ENCODE measurements at places on chromosomes 3 and 15. TPM values are rescaled to one million over a fixed set of nuclear protein-coding genes. Genes with fewer than 3 reads are reported as not detected.

GRCh38 chr3:187210545-187211327, 13.4 kb downstream of the RTP1 start:
- no peak for DNase-seq

- no peak for DNase-seq
Observed at GRCh38 chr15:91909574-91909973, 56.1 kb downstream of the SLCO3A1 start.

- no peak for DNase-seq
Observed at GRCh38 chr3:68808563-68808962, 123.8 kb downstream of the TAFA4 start.

DNA sequence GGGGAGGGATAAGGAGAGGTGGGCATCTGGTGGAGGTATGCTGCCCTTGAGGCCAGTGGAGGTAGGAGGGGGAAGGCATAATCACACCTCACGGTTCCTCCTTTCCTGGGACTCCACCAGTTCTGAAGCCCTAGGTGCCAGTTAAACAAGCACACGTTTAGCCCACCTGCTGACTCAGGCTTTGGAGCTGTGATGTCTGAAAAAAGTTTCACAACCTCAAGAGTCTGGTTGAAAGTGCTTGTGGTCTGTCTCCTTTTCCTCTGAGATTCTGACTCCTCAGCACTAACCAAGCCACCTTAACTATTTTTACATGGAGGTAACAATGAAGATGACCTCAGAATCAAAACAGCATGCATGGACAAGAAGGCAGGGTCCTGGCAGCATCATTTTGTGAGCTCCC, 23.0 kb downstream of the HPS3 start:
- no peak for DNase-seq

GRCh38 chr15:37040072-37040742, 60.1 kb downstream of the MEIS2 start:
- DNase-seq: no peak

- no peak for DNase-seq
Observed at GRCh38 chr3:172012775-172013174, 26.6 kb upstream of the FNDC3B start.

DNA sequence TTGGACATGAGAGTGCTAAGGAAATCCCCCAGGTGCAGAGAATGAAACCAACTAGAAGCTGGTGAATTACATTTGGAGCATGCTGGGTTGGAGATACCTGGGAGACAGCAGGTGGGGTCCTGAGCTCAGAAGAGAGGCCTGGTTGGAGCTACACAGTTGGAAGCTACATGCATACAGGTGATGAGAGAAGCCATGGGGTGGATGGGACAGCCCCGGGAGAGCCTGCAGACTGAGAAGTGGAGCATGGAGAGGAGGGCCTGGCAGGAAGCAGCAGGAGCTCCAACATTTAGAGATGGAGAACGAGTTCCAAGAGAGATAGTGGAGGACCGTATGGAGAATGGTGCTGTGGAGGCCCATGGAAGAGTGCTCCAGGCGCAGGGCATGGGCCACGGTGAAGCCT, 10.2 kb downstream of the PAQR5 start:
- no peak for DNase-seq

DNA sequence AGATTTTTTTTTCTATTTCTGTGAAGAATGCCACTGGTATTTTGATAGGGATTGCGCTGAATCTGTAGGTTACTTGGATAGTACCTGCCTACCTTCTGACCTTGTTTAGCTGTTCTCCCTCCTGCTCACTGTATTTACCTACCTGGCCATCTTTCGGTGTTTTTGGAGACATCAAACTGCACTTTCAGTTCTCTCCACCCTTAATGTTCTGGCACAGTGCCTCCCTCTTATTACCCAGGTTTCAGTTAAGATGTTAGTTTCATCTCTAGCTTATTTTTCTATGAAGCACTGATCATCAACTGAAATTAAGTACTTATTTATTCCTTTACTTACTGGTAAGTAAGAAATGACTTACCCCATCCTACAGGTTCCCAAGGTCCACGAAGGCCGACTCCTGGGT, 74.4 kb upstream of the KLHL25 start:
- DNase-seq: no peak

DNA sequence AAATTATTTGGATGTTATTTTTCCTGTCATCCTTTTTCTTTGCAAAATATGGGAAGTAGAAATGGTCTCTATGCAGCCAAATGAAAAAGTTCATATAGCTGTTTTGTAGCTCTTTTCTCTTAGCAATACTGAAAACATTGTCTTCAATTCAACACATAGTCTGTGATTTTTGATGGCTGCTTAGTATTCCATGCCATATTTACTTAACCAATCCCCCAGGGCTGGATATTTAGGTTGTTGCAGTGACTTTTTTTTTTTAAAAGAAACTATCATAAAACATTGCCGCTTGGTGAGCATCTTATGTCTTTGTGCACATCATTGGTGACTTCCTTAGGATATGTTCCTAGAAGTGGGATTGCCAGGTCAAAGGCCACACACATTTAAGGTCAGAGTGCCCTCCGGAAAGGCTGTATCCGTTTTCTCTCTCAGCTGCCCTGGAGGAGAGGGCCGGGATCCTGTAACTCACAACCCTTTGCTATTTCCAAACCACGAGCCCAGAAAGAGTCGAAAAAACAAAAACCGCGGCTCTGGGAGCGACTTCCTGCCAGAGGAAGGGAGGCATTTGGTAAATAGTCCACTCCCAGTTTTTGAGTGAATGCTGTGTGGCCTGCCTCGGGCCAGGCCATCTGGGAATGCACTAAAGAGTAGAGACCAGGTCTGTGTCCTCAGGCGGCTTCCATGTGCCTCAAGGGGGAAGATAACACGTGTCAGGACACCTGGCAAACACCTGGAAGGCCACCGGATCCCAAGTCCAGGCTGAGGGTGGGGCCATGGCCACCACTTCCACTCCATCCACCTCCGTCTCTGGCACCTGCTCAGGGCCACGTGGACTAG, 41.9 kb downstream of the SMAD6 start:
- DNase-seq: no peak

LMAN1L gene
- total RNA-seq: not detected

FOXL2 gene
- 0.07 TPM for total RNA-seq

GRCh38 chr3:167650459-167650858, 3.3 kb downstream of the WDR49 start:
- DNase-seq: no peak

CDHR4 gene
- total RNA-seq: not detected

GRCh38 chr3:155676252-155676981, 68.5 kb downstream of the PLCH1 start:
- no peak for DNase-seq

DNA sequence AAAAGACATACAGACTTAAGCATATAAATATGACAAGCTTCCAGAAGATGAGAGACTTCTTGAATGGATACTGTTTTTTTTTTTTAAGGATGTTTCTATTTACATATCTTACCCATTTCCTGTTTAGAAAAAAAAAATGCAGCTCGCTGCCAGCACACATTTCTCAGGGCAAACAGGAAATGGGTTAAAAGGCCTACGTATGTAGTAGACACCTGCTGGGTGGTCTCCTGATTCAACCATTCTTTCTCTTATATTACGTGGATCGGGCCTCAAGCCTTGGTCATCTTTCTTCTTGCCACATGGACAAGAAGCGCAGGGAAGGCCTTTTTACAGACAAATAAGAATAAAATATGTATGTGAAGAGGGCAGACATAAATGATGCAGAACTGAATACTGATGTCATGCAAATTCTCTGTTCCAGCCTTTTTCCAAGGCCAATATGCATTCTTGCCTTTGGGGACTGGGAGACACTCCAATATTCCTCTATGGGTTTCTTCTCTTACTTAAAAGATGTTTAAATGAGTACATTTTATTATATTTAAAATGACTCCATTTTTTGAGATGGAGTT, 35.0 kb upstream of the TJP1 start:
- no peak for DNase-seq

EPHB1 gene
- 0.78 TPM for total RNA-seq

WNT7A gene
- total RNA-seq: not detected

GRCh38 chr3:130491431-130491830, 25.5 kb upstream of the COL6A6 start:
- DNase-seq: no peak

PRSS50 gene
- not detected for total RNA-seq

SMCO1 gene
- not detected for total RNA-seq

DNA sequence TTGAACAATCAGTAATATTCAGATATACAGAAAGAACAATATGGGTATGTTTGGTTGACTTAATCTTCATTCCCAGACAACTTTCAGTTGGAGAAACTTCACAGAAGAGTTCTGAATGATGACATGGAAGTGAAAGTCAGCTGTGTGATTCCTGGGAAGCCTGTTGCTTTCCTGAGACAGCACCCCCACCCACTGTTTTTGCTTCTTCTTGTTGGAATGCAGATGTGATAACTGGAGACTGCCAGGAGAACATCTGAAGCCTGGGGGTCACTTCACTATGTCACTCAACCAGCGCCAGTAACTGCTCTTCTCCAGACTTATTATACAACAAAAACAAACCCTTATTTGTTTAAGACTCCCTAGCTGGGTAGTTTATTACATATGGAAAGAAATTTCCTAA, 599.4 kb downstream of the ZIC1 start:
- DNase-seq: no peak

GXYLT2 gene
- total RNA-seq: 0.40 TPM

DNA sequence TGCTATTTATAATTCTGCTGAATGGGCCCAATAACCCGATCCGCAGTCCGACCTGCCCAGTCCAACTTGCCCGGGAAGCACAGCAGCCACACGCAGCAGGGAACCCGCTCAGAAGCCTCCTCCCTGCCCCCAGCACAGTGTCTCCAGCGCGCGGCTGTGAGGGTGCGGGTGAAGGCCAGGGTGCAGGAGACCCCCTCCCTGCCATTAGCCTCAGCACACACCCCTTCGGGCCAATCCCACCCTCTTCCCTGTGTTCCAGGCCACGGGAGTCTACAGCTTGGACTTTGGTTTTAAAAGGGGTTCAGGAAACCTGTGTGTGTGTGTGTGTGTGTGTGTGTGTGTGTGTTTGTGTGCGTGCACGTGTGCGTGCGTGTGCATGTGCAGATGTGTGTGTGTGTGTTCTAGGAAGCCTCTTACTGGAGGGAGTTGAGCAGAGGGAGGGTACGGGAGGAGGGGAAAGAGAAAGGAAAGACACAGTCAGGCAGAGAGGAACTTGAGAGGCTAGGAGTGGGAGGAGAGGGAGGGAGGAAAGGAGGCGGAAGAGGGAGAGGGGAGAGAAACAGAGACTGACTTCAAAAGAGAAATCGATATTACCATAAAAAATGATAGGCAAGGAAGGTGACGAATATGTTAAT, 34.2 kb downstream of the ATP2B2 start:
- no peak for DNase-seq

AGTR1 gene
- total RNA-seq: not detected

- DNase-seq: no peak
Observed at GRCh38 chr3:115627180-115628074, 4.1 kb downstream of the GAP43 start.

- no peak for DNase-seq
Observed at GRCh38 chr15:63672369-63672768, 75.2 kb downstream of the FBXL22 start.

DNA sequence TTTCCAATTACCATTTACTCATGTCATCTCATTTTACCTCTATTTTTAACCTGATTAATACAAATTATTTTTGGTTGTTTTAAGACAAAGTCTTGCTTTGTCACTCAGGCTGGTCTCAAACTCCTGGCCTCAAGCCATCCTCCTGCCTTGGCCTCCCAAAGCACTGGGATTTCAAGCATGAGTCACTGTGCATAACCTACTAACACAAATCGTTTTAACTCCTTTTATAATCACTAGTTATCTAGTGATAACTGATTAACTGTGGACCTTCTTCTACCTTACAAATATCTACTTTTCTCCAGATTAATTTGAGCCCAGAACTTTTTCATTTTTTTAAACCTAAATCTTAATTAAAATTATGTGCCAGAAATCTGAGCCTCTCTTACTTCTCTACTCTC, 4.6 kb downstream of the ATP13A3 start:
- no peak for DNase-seq

PLAAT1 gene
- total RNA-seq: 0.26 TPM

DNA sequence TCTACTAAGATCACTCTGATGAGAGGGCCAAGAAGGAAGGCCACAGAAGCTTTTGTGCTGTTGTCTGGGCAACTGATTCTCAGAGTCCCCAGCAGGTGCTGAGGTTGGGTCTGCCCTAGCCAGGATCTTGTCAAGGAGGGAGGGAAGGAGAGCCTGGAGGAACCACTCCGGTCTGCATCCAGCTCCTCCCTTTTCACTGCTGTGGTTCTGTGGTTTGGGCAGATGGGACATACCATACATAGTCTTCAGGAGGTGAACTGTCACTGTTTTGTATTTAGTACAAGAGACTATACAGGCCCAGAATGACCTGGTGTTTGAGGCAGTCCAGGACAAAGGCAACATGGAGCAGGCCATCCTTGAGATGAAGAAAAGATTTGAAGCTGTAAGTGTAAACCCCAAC, 21.9 kb downstream of the C3orf62 start:
- DNase-seq: no peak

- no peak for DNase-seq
Observed at GRCh38 chr3:44023961-44024593, 217.6 kb upstream of the TOPAZ1 start.

GRCh38 chr3:48013288-48013980, 2.8 kb downstream of the MAP4 start:
- DNase-seq: no peak

DNA sequence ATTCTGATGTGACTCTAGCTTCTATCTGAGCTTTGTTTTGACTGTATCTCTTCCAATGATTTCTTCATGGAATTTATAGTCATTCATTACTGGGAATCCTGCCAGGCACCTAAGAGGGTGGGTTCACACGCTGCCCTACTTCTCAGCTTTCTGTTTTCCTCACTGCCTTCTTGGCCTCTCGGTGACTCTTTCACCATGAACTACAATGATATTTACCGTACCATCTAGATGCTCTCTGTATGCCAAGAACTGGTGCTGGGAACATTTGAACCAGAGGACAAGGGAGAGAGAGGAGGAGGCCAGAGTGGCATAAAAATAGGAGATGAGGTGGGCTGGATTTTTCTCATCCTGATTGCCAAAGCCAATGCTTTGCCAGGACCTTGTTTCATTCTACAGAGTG, 280.0 kb upstream of the P2RY1 start:
- no peak for DNase-seq

DNA sequence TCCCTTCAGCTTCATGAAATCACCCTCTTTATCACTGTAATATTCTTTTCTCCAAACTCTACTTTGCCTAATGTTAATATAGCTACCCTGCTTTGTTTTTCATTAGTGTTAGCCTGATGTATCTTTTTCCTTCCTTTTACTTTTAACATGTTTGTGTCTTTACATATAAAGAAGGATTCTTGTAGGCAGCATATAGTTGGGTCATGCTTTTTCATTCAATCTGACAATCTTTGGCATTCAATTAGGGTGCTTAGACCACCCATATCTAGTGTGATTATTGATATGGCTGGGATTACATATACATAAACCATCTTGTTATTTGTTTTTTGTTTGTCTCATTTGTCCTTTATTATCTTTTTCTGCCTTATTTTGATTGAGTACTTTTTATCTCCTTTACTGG, 34.9 kb upstream of the HEG1 start:
- DNase-seq: no peak

- DNase-seq: no peak
Observed at GRCh38 chr3:107637416-107638183, 114.8 kb downstream of the BBX start.

Measured in pulmonary artery endothelial cell (primary cell).